Stomach (tissue), 19 donors: ENCODE measurements at places on chromosomes 5 and 9. TPM values are rescaled to one million over a fixed set of nuclear protein-coding genes. Genes with fewer than 3 reads are reported as not detected.

- DNase-seq: no peak
Observed at GRCh38 chr5:54927097-54927746, 58.2 kb downstream of the ESM1 start.

DNA sequence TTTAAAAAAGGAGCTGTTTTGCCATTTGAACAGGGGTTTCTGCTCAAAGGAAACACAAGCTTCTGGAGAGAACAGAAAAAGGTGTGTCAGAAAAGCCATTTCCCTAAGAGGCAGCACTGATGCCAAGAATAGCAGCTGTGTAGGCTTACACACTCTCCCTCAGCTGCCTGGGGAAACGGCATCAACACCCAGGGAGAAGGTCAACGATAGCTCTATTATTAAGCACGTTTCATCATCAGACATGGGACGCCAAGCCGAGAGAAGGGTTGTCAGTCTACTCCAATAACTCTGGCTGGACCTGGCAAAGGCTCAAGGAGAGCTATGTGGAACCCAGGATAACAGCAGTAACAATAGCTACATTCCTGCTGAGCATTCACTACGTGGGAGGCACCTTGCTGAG lies 314.2 kb downstream of the CDK5RAP2 start:
- DNase-seq: no peak

Gene KCNMB1
- 4.9 TPM for total RNA-seq

Gene EQTN
- 1.0 TPM for total RNA-seq

Gene BHMT2
- total RNA-seq: 0.45 TPM
